Transverse colon (tissue), 4 donors: ENCODE measurements at places on chromosomes 1 and 21.

- H3K27me3 ChIP-seq, result peaks cover 9% of the 10 kb centered on the region
- H3K4me3 ChIP-seq, result no peak overlapping the region
- no peak overlapping the region for H3K27ac ChIP-seq
- H3K36me3 ChIP-seq, result no peaks in the 10 kb centered on the region
- H3K4me1 ChIP-seq, result peaks cover 14% of the 10 kb centered on the region
- peak; percentile 85 for DNase-seq
Observed at GRCh38 chr1:50329332-50329932, 93.8 kb downstream of the DMRTA2 start.

DNA sequence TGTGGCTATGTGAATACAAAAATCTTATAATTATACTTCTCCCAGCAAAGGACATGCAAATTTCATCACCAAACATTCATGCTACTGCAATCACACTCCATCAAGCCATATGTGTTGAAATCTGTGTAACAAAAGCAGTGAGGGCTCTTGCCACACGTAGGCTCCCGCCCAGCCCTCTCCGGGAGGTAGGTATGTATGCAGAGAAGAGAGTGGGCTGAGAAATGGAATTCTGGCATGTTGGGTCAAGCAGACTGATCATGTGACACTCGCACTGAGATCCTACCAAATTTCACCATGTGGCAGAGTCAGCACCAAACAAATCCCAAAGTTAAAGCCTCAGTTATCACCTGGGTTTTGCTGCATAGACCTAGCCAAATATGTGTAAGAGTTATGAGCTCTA lies 49.7 kb downstream of the APP start:
- H3K4me3 ChIP-seq, result no peak overlapping the region
- H3K27ac ChIP-seq, result no peak overlapping the region
- no peaks in the 10 kb centered on the region for H3K36me3 ChIP-seq
- H3K4me1 ChIP-seq, result peaks cover 17% of the 10 kb centered on the region
- no peak for DNase-seq

- H3K4me3 ChIP-seq, result no peak overlapping the region
- no peak for DNase-seq
- no peaks in the 10 kb centered on the region for H3K27me3 ChIP-seq
Observed at GRCh38 chr1:168550971-168551370, 7.2 kb upstream of the XCL2 start.

- H3K36me3 ChIP-seq, result no peaks in the 10 kb centered on the region
- H3K27ac ChIP-seq, result no peak overlapping the region
- H3K4me1 ChIP-seq, result peaks cover 2% of the 10 kb centered on the region
- no peak overlapping the region for H3K4me3 ChIP-seq
- no peak for DNase-seq
Observed at GRCh38 chr1:68363339-68363738, 86.4 kb downstream of the RPE65 start.

GRCh38 chr1:1355416-1355815 lies 2.9 kb downstream of the MXRA8 start:
- H3K4me3 ChIP-seq, result peak overlapping the region; percentile 54
- no peak for DNase-seq
- H3K27ac ChIP-seq, result peak overlapping the region; percentile 88
- peaks cover 70% of the 10 kb centered on the region for H3K27me3 ChIP-seq

- no peaks in the 10 kb centered on the region for H3K27me3 ChIP-seq
- no peak overlapping the region for H3K4me3 ChIP-seq
- no peaks in the 10 kb centered on the region for H3K4me1 ChIP-seq
- no peak overlapping the region for H3K27ac ChIP-seq
- no peaks in the 10 kb centered on the region for H3K36me3 ChIP-seq
Observed at GRCh38 chr1:4894566-4894965, 240.2 kb downstream of the AJAP1 start.

- H3K4me1 ChIP-seq, result no peaks in the 10 kb centered on the region
- no peaks in the 10 kb centered on the region for H3K27me3 ChIP-seq
- H3K27ac ChIP-seq, result no peak overlapping the region
- no peak overlapping the region for H3K4me3 ChIP-seq
- no peaks in the 10 kb centered on the region for H3K36me3 ChIP-seq
- DNase-seq, result no peak
Observed at GRCh38 chr1:27306892-27307761, 14.8 kb upstream of the TMEM222 start.

GRCh38 chr1:216960716-216961115 lies 237.5 kb upstream of the ESRRG start:
- H3K27me3 ChIP-seq, result no peaks in the 10 kb centered on the region
- H3K4me1 ChIP-seq, result no peaks in the 10 kb centered on the region
- DNase-seq, result no peak

- H3K4me3 ChIP-seq, result no peak overlapping the region
- DNase-seq, result no peak
- H3K36me3 ChIP-seq, result no peaks in the 10 kb centered on the region
Observed at GRCh38 chr1:211198111-211198510, 61.1 kb upstream of the RCOR3 start.

GRCh38 chr1:89457046-89457445 lies 67.6 kb upstream of the LRRC8B start:
- no peak overlapping the region for H3K4me3 ChIP-seq
- no peaks in the 10 kb centered on the region for H3K27me3 ChIP-seq
- no peaks in the 10 kb centered on the region for H3K36me3 ChIP-seq
- no peak for DNase-seq
- no peak overlapping the region for H3K27ac ChIP-seq

DNA sequence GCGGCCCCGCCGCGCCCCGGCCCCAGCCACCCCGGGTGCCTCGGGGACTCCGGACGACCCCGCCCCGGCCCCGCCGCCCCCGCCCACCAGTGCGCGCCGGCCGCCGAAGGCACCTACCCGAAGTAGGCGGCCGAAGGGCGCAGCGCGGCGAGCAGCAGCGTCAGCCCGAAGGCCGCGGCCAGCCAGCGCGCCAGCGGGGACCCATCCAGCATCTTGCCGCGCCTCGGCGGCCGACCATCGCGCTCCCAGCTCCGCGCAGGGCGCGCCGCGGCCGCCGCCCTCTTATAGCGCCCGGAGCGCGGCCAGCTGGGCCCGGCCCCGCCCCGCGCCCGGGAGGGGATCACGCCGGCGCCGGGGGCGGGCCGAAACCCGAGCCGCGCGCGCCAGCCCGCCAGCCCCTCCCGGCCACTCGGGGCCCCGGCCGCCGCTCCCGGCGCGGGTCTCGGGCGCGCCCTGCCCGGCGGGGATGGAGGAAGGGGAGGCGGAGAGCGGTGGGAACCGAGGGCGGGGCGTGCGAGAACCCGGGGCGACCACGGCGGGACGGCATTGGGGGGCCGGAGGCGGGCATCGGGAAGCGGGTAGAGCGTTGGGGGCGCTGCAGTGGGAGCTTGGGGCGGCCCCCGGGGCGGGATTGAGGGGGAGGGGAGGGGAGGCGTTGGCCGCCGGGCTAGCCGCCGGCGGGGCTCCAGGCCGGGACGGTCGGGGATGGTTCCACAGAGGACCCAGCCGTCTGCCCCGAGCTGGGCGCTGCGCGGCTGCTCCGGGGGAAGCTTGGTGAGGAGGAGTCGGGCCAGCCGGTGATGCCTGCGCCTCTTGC lies at the start of gene WNT9A:
Gene WNT9A, minus strand, starts transcription at position 257 of the 817 bp plus-strand sequence. Its CDS starts 45 bp downstream, at position 212.
- H3K4me1 ChIP-seq, result peaks cover 51% of the 10 kb centered on the region
- peaks cover 39% of the 10 kb centered on the region for H3K27me3 ChIP-seq
- H3K4me3 ChIP-seq, result peak within 1 kb of the TSS; percentile 61
- peak within 1 kb of the TSS; percentile 87 for H3K27ac ChIP-seq
- DNase-seq, result peak; percentile 38

GRCh38 chr1:198846556-198846955 lies 207.7 kb downstream of the PTPRC start:
- no peaks in the 10 kb centered on the region for H3K4me1 ChIP-seq
- no peaks in the 10 kb centered on the region for H3K36me3 ChIP-seq
- no peak for DNase-seq
- H3K4me3 ChIP-seq, result no peak overlapping the region
- H3K27me3 ChIP-seq, result no peaks in the 10 kb centered on the region

GRCh38 chr1:216173376-216173995 lies 249.8 kb downstream of the USH2A start:
- no peaks in the 10 kb centered on the region for H3K27me3 ChIP-seq
- DNase-seq, result no peak
- H3K4me3 ChIP-seq, result no peak overlapping the region
- no peak overlapping the region for H3K27ac ChIP-seq

DNA sequence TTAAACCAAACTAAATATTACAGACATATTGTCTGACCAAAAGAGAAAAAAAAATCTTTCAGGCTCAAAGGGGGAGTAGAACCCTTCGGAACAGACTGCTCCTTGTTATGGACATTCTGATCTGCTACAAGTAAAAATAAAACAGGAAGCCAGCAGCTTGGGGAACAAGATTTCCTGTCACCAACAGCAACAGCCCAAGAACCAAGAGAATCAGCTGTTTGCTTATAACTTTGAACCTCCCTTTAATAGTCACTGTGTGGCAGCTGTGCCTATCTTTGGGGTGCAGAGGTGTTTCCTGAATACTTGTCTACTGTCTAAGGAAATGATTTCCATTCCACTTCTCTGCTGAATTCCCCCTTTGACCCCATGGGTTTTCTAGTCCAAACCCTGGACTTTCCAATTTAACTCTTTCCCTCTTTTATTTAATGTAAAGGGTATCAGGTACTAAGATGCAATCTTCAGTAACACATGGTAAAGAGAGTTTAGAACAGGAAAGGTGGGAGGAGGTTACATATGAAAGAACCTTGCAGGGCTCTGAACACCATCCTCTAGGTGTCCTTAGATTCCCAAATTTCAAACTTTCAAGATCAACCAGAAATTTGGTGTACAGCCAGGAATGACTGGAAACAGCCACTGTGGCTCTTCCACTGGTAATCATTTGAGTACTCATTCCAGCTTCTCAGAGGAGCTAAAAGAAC lies 38.6 kb downstream of the GPR3 start:
- H3K36me3 ChIP-seq, result peaks cover 7% of the 10 kb centered on the region
- peak overlapping the region; percentile 79 for H3K27ac ChIP-seq
- peaks cover 67% of the 10 kb centered on the region for H3K4me1 ChIP-seq
- H3K27me3 ChIP-seq, result no peaks in the 10 kb centered on the region
- no peak for DNase-seq

GRCh38 chr1:9111957-9112356 lies 16.9 kb downstream of the GPR157 start:
- H3K4me3 ChIP-seq, result no peak overlapping the region
- no peak overlapping the region for H3K27ac ChIP-seq
- H3K4me1 ChIP-seq, result peaks cover 8% of the 10 kb centered on the region
- DNase-seq, result peak; percentile 25
- no peaks in the 10 kb centered on the region for H3K27me3 ChIP-seq

DNA sequence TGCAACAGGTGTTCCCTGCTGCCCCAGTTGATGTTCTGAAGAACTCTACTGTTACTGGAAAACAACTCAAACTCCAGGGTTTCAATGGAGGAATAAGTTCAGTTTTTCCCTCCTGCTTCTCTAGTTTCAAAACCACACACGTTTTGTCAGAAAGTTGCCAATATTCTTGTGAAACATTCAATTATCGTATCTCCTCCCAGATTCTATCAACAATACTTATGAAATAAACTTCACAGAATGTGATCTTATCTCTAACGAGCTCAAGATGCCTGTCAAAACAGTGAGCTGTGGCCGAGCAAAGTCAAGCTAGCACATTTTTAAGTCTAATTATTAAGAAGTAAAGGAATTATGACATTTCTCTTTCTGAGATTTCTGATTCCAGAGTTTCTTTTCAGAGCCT lies 4.7 kb downstream of the OR2B11 start:
- H3K4me3 ChIP-seq, result no peak overlapping the region
- no peak for DNase-seq
- no peaks in the 10 kb centered on the region for H3K4me1 ChIP-seq

- DNase-seq, result peak; percentile 11
- H3K4me3 ChIP-seq, result no peak overlapping the region
- no peaks in the 10 kb centered on the region for H3K27me3 ChIP-seq
Observed at GRCh38 chr1:147496571-147497210, 44.6 kb upstream of the BCL9 start.

- DNase-seq, result no peak
- no peaks in the 10 kb centered on the region for H3K27me3 ChIP-seq
- no peak overlapping the region for H3K27ac ChIP-seq
- no peaks in the 10 kb centered on the region for H3K36me3 ChIP-seq
- no peak overlapping the region for H3K4me3 ChIP-seq
Observed at GRCh38 chr1:20199840-20200239, 13.5 kb upstream of the PLA2G2C start.

- H3K4me3 ChIP-seq, result no peak overlapping the region
- DNase-seq, result no peak
- peaks cover 3% of the 10 kb centered on the region for H3K4me1 ChIP-seq
- no peaks in the 10 kb centered on the region for H3K36me3 ChIP-seq
Observed at GRCh38 chr1:63929106-63929478, 155.3 kb downstream of the ROR1 start.

DNA sequence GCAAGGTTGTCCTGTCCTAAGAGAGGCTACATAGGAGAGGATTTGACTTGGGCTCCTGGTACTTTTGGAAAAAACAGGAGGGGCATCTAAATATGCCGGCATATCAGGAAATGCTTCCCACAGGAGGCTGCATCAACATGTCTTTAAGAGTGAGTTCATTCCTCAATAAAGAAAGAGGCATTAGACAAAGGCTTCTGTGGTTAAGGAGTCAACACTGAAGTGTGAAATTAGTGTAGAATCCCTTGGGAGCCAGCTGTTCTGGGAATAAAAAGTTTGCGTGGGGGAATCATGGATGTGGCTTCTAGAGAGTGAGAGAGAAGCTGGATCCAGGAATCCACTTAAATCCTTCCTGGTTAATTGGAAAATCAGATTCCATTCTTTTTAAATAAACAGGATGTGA lies 69.5 kb downstream of the DNM3 start:
- no peak overlapping the region for H3K4me3 ChIP-seq
- H3K27me3 ChIP-seq, result no peaks in the 10 kb centered on the region
- peaks cover 21% of the 10 kb centered on the region for H3K4me1 ChIP-seq
- no peaks in the 10 kb centered on the region for H3K36me3 ChIP-seq
- no peak overlapping the region for H3K27ac ChIP-seq

- peak overlapping the region; percentile 77 for H3K27ac ChIP-seq
- H3K36me3 ChIP-seq, result no peaks in the 10 kb centered on the region
- H3K4me1 ChIP-seq, result peaks cover 32% of the 10 kb centered on the region
- no peak for DNase-seq
Observed at GRCh38 chr1:108585313-108585712, 25.4 kb downstream of the EEIG2 start.

- peak overlapping the region; percentile 81 for H3K27ac ChIP-seq
- no peak overlapping the region for H3K4me3 ChIP-seq
- DNase-seq, result no peak
- no peaks in the 10 kb centered on the region for H3K27me3 ChIP-seq
- H3K36me3 ChIP-seq, result no peaks in the 10 kb centered on the region
Observed at GRCh38 chr1:111593403-111594305, 25.9 kb upstream of the RAP1A start.
